ENCODE measurements at places on chromosomes 1 and 21.

DNA sequence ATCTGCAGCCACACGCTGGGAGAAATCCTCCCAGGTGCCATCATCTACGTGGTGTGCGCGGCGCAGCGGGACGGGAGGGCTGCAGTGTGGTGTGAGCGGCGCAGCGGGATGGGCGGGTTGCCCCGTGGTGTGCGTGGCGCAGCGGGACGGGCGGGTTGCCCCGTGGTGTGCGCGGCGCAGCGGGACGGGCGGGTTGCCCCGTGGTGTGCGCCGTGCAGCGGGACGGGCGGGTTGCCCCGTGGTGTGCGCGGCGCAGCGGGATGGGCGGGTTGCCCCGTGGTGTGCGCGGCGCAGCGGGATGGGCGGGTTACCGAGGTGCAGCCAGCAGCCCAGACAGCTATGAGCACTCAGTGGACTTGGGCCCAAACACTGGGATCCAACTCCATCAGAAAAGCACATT is 4.7 kb downstream of the WRAP73 start:
- DNase-seq = no peak

DNA sequence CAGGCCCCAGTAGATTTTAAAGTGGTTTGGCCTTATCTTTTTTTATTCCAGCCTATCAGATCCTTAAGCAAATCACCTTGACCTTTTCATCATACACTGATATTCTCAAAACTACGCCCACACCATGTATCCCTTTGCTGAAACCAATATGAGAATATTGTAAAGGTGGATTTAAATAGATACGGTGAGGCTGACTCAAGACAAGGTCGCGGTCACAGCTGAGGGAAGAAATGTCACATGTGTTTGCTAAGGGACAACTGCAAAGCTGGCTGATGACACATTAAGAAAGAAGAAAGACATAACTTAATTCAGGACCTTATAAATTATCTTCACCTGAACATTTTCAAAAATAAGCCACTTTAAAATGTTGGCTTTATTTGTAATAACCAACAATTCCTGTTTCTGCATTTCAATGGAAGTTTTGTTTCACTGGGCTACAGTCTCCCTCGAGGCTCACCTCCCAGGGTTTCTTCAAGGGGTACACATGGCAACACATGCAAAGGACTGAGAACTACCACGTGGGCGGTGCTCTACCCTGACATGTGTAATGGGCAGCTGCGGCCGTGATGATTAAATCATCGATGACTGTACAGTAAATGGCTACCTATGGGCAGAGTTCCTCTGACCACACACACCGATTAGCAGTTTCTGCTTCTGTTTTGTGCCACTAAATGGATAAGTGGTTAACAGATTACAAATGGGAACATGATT is 189.5 kb downstream of the SIPA1L2 start:
- no peak for DNase-seq

DNA sequence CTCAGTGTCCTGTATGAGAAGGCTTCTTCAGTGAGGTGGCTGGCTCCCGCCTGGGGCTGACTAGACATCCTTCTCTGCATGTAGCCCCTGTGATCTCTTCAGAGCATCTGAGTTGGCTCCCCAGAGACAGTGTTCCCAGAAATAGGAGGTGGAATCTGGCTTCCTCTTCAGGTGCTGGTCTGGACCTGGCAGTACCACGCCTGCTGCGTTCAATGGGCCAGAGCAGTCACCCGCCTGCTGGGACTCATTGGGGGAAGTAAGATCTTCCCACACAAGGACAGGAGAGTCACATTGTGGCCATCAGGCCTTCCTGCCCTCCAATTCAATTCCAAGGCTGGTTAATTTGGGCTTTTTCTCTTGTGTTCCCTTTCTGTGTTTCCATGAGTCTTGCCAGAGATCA is 51.0 kb downstream of the ADARB1 start:
- no peak for DNase-seq

DNA sequence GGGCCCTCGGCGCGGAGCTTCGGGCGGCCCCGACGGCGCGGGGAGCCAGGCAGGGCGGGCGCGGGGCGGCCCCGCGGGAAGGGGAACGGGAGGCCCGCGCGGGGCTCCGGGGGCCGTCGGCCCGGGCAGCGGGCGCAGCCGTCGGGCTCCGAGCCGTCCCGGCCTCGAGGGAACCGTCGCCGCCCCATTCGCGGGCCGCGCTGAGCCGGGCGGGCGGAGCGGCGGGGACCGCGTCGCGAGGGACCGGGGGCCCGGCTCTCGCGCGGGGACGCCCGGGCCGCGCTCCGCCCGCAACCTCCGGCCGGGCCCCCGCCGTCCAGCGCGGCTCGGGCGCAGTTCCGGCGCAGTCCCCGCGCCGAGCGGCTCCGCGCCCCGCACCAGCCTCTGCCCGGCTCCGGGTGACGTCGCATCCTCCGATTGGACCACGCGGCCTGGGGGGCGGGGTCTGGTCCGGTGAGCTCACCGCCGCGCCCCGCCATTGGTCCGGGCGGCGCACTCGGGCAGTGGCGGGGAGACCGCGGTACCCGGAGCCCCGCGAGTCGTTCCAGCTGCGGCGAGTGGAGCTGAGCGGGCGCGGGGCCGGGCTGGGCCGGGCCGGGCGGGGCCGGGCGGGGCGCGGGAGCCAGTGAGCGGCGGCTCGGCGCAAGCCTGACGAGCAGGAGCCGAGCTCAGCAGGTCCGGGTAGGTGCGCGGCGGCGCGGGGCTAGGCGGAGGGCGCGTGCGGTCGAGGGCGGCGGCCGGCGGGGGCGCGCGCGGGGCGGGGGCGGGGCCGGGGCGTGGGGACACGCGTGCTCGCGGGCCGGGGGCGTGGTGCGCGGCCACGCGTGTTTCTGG is 66.7 kb upstream of the VAMP3 start:
- no peak for DNase-seq

GRCh38 chr1:71634159-71634558 is 553.3 kb upstream of the ZRANB2 start:
- DNase-seq = no peak

DNA sequence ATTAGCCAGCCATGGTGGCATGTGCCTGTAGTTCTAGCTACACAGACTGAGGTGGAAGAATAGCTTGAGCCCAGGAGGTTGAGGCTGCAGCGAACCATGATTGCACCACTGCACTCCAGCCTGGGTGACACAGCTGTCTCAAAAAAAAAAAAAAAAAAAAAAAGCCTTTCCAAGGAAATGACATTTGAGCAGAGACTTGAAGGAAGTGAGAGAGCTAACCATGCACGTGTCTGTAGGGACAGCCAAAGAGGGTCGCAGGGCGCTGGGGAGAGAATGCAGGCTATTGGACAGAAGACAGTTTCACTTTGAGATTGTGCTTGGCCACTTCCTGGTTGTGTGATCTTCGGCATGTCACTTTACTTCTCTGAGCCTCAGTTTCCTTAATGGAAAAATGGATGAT is 6.8 kb downstream of the HCRTR1 start:
- no peak for DNase-seq

GRCh38 chr1:17359031-17359430 is 13.0 kb upstream of the PADI6 start:
- DNase-seq = no peak

DNA sequence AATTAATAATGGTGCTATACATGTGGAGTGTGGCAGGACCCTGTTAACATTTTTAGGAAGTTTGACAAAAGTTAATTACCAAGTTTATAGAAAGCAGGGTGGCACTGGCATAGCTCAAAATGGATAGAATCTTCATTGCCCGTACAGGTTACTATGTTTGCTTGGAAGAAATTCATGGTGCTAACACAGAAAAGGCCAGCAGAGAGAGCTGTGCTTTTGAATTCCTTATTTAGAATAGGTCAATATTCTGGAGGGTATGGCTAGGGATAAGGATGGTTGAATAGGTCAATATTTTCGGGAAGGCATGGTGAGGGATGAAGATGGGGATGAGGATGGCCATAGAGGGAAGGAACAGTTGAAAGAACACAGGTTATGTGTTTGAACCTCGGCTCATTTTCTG is 345.1 kb downstream of the LMO4 start:
- no peak for DNase-seq

GRCh38 chr1:69400128-69400527 is 167.6 kb upstream of the LRRC7 start:
- no peak for DNase-seq

- peak; percentile 73 for DNase-seq
These were observed 176.9 kb upstream of the FMN2 start for GRCh38 chr1:239914751-239915231.

- no peak for DNase-seq
These were observed 242.7 kb downstream of the FAF1 start for GRCh38 chr1:50717327-50717726.

DNA sequence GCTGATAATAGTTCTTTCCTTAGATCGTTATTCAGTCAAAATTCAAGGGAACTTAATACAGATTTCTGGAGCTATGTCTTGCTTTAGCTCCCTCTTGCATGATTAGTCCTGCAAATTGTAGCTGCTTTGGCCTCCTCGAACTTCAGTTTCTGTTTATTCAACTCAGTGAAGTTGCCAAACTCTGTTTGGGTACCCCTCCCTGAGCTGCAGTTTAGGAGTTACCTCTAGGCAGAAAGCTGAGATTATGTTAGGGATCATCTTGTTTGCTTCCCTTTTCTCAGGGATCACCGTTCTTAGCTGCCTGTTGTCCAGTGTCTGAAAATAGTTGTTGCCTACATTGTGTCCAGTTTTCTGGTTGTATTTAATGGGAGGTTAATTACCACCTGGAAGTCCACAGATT is 43.5 kb downstream of the SNX27 start:
- no peak for DNase-seq

- no peak for DNase-seq
These were observed 272.0 kb downstream of the FOXD2 start for GRCh38 chr1:47709872-47710231.

GRCh38 chr1:227913764-227914721 is 33.7 kb downstream of the WNT9A start:
- no peak for DNase-seq

DNA sequence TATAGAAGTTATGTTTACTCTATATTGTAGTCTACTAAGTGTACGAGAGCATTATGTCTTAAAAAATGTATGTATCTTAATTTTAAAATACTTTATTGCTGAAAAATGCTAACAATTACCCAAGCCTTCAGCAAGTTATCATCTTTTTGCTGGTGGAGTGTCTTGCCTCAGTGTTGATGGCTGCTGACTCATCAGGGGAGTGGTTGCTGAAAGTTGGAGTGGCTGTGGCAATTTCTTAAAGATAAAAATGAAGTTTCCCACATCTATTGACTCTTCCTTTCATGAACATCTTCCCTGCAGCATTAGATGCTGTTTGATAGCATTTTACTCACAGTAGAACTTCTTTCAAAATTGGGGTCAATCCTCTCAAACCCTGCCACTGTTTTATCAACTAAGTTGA is 95.8 kb downstream of the CDC7 start:
- DNase-seq = no peak

DNA sequence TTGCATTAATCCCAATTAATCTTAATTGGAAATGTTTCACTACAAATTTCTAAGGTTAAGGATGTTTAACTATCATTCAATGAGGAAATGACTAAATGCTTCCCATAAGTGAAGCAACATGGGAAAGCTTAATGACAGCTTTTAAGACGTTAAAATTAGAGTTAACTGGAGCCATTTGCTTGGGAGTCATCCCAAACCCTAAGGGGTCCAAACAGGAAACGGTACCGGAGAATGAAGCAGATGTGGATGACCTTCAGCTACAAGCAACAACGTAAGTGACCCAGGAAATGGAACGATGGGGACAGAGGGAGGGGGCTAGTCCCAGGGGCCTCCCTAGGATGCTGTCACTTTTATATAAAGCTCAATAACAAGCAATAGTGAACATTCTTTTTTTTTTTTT is 62.2 kb downstream of the CAPZB start:
- no peak for DNase-seq

DNA sequence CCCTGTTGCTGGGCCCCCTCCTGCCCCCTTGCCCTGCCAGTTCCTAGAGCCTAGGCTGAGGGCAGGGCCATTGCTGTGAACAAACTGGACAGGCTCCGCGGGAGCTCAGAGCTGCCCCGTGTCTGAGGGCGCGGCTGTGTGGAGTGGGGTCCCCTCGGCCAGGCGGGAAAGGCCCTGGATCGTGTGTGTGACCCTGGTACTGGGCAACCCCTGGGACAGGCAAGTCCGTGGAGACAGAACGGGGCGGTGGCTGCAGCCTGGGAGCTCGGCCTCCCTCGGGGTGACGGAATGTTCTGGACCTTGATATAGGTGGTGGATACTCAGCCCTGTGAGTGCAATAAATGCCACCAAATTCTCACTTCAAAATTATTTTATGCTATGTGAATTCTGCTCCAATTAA is 27.7 kb upstream of the C1orf159 start:
- DNase-seq = no peak

DNA sequence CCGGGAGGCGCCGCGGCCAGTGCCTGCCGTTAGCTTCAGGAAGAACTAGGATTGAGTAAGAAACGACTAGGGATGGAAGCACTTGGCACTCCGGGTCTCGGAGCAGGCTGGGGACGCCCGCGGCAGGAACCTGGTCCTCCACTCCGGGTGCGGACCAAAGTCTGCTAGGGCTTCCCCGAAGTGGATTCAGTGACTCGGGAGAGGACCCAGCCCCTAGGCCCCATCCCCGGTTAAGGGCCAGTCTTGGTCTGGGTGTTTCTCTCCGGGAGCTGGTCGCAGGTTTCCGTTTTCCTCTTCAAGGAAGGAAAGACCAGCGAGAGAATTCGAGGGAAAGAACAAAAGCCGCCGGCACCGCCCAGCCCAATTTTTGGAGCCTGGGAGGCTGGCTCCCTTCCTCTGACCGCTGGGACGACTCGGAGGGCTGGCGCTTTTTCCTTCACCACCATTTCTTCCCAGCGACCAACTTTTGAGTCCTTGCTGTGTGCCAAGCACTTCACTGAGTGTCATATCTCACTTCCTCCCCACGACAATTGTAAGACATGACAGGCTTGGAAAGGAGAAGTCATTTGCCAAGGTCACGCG is 16.8 kb upstream of the STMN1 start:
- DNase-seq = no peak

DNA sequence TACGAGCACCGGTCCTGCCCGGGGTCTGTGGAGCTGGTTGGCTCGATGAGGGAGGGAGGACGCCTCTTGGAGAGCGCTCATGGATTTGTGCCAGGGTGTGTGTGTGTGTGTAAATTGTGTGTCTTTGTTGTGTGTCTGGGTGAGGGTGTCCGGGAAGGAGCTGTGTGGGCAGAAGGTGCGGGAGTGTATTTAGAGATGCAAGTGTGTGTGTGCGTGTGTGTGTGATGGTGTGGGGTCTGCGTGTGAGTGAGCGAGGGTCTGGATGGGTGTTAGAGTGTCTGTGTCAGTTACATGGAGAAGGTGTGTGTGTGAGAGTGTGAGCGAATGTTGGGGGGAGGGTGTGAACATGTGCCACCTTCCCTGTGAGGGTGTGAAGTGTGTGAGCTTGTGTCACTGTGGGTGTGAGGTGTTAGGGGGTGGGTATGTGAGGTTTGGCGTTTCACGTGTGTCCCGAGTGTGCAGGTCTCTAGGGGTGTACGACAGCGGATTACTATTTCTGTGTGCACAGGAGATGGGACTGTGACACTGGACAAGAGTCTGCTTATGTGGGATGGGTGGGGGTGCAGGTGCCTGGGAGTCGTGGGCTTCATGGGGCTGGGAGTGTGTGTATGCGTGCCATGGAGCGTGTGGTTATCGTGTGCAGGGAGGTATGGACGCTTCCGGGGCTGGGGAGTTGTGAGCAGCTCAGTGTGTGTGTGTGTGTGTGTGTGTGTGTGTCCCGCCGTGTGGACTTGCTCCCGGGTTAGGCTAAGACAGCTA is 880 bp downstream of the IGSF21 start:
- no peak for DNase-seq

- no peak for DNase-seq
These were observed 58.7 kb upstream of the PRRC2C start for GRCh38 chr1:171426645-171427044.

All from HS-27A (cell line).